ENCODE measurements at places on chromosomes 7 and 10.

GRCh38 chr10:109183366-109183765, 739.9 kb downstream of the XPNPEP1 start:
- DNase-seq, result peak; percentile 31

- peak; percentile 82 for DNase-seq
Observed at GRCh38 chr7:75937958-75938786, 23.2 kb downstream of the POR start.

DNA sequence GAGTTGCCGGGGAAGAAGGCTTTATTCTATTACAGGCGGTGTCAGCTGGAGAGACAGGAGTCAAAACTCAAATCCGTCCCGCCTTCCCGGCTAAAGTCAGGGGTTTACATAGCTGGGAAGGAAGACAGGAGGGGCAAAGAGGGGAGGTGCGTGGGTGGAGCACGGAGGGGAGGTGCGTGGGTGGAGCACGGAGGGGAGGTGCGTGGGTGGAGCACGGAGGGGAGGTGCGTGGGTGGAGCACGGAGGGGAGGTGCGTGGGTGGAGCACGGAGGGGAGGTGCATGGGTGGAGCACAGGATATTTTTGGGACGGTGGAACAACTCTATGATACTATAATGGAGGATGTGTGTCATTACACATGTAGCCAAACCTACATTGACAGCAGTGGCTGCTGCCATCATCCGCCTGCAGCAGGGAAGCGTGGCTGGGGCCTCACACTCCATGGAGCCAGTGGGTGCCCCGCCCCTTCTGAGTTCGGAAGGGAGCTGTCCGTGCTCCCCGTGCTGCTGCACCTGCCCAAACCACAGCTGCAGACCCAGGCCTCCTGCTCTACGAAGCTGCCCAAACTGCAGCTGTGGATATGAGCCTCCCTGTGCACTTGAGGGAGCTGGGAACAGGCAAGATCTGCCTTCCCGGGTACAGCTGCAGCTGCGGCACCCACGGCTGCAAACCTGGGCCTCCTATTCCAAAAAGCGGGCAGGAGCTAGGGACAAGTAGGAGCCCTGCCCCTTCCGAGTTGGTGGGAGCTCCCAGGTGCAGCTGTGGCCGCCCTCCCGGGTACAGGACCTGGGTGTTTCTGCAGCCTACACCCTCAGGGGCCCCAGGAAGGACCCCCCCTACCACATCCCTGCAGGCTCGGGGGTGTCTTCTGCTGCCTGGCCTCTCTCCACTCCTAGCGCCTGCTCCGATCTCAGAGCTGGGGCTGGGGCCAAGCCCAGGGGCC, 119.4 kb downstream of the DYNC2I1 start:
- DNase-seq, result no peak

DNA sequence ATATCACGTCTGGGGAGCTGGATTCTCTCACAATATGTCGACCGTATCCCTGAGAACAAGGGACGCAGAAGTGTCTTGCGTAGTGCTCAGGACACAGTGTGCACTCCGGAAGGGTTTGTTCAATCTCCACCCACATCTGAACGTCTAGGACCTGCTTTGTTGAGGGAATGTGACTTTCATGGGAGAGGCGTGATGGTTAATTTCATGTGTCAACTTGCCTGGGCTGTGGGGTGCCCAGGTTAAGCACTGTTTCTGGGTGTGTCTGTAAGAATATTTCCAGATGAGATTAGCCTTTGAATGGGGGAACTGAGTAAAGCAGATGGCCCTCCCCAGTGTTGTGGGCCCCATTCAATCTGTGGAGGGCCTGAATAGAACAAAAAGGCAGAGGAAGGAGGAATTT, 80.4 kb upstream of the SFMBT2 start:
- DNase-seq, result no peak

DNA sequence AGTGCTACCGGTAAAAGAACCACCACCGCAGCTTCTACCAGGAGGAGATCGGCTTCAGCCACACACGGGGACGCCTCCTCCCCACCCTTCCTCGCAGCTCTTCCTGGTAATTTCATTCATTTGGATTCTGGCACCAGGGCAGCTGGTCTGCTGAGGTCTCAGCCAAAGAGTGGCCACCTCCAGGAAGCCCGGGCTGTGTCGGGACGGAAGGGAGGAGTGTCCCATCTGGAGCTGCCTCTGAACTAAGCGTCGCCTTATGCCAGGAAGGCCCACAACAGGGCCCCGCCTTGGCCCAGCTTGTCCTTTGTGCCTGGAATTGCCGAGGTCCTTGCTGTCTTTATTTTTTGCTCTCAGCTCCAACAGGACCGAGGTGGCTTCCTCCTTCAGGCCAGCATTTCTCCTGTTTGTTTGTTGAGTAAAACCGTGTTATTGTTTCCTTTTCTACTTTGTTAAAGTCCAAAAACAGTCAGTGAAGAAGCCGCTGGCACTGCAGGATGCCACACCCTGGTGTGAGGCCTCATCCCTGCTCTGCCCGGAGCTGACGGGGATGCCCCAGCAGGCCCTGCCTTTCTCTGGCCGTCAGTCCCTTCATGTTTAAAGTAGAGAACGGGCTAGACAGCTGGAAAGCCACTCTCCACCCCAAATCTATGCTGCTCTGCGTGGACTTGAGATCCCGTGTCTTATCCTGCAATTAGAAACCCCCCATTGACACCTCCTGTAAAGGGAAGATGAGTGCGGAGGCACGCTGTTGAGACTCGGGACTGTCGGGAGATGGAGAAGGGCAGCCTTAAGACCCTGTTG, 24.5 kb upstream of the TTYH3 start:
- no peak for DNase-seq

DNA sequence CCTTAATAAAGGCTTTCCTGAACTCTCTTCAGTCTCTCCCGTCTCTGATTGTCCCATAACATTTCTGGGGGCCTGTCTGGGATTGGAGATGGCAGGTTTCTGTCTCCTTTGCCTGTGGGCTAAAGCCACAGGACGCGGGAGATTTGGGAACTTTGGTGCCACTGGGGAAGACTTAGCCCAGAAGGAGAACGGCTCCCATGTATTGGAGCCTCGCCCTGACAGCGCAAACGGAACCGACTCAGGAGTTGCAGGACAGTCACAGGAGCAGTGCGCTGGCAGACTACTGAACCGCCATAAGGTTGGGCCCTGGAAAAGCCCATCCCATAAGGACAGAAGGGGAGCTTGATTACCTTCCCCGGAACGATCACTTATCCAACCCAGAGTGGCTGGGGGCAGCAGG, 7.1 kb upstream of the ZNF33B start:
- DNase-seq, result no peak

- DNase-seq, result peak; percentile 71
Observed at GRCh38 chr7:116610210-116610609, 61.8 kb upstream of the MET start.

GRCh38 chr7:3386423-3387190, 85.6 kb downstream of the SDK1 start:
- DNase-seq, result no peak

- no peak for DNase-seq
Observed at GRCh38 chr10:70198696-70199466, 28.6 kb upstream of the SAR1A start.

- no peak for DNase-seq
Observed at GRCh38 chr7:5237286-5237685, 45.5 kb upstream of the SLC29A4 start.

GRCh38 chr7:1239803-1240516, 7.3 kb downstream of the UNCX start:
- no peak for DNase-seq

DNA sequence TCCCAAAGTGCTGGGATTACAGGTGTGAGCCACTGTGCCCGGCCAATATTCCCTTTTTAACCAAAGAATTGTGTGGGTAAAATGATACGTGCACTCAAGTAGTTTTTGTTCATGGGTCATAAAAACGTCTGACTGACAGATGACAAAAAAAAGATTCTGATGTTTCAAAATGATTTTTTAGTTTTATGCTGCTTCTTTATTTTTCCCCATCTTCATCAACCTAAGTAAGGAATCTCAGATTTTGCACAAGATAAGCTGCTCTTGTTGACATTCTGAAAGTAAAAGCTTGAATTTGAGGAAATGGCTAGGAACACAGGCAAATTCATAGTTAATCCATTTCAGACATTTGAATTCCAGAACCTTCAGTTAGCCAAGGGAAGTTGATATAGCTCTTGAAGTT, 526.1 kb upstream of the NRP1 start:
- no peak for DNase-seq

GRCh38 chr7:17725821-17726220, 214.5 kb downstream of the SNX13 start:
- peak; percentile 10 for DNase-seq

DNA sequence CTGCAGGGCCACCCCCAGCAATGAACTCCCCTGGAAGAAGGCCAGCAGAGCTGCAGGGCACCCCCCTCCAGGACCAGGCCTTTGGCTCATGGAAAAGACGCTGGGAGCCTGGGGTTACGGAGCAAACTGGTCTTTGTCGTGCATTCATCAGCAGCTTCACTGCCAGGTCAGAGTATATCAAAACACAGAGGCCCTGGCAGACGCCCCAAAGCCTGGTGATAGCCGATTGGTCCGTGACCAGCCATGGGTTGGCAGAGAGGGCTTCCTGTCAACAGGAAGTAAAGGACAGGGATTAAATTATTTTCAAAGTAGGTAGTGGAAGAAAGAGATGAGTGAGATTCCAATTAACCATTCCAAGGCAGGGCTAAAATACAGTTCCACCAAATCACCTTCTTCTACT, 9.0 kb downstream of the PRKAG2 start:
- no peak for DNase-seq

- no peak for DNase-seq
Observed at GRCh38 chr7:105346593-105347322, 42.0 kb downstream of the SRPK2 start.

- DNase-seq, result no peak
Observed at GRCh38 chr7:43482679-43483252, 100.1 kb upstream of the STK17A start.

DNA sequence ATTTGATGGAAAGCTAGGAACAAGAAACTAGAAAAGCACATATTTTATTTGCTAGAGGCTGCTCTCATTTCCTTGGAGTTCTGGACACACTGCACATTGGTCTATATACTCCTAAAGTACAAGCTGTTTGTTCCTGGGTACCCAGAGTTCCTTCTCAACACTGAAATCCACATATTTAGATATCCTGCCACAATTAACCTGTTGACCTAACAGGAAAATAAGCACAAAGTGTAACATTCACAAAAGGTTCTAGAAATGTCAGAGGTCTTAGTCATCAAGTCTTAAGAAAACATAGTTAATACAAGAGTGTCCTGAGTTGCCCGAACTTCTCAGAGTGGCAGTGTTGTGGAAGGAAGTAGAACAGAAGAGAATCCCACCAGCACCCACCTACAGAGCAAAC, 115.6 kb downstream of the ELMO1 start:
- DNase-seq, result no peak

DNA sequence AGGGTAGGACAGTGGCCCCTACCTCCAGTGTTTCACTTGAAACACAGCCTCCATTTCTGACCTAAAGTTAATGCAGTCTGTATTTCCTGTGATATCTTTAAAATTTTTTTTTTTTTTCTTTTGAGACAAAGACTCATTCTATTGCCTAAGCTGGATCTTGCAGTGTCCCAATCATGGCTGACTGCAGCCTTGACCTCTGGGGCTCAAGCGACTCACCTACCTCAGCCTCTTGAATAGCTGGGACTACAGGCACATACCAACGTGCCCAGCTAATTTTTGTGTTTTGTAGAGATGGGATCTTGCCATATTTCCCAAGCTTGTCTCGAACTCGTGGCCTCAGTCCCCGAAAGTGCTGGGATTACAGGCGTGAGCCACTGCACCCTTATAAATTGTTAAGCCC, 16.7 kb upstream of the MGAM2 start:
- DNase-seq, result no peak

DNA sequence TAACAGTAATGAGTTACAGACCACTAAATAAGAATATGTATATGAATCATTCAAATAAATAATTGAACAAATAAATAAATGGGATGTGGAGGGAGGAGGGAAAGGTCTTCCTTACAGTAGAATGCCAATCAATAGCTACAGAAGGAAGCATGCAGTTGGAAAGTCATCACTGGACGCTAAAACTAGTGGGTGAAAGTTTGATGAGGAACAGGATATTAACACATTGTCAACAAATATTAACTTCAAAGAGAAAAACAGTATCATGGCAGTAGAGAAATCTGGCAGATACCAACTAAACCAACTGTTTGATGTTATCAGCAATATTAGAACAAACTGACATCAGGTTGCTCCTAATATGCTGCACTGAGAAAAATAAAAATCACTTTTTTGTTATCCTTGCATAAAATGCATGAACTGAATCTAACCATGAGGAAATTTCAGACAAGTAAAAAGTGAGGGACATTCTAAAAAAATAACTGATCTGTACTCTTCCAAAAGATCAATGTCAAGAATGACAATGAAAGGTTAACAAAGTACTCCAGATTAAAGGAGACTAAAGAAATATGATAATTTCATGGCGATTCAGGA, 94.1 kb downstream of the ZFAND4 start:
- DNase-seq, result no peak

GRCh38 chr10:23610626-23611307, 171.9 kb downstream of the OTUD1 start:
- DNase-seq, result no peak

DNA sequence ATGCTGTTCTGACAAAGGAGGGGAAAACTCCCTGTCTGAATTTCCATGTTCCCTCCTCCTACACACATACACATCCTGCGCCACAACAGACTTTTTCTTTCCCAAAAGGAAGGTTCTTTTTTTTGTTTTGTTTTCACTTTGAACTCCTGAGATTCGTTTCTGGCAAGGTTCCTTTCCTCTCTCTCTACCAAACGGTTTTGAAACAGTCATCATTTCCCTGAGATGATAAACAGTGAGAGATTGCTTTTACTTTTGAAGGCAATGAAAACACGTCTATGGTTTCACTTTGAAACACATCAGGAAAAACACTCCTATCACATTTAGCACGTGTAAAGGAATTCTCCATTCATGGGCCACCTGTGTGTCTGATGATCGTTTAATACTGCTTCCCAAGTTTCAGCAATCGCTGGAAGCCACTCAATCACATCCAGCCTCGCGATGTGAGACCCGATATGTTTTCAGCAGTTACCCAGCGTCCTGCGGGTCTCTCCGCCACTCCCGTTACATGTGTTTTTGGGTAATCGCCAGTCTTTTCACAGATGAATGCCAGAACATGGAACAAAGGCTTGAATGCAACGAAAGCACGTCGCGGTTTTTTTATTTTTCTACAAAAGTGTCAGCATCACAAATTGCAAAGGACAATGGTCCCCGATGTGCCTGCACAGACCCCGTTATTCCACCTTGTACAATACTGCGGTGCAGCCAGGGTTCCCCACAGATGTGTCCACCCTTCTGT, 62.8 kb upstream of the CUX1 start:
- peak; percentile 52 for DNase-seq

- no peak for DNase-seq
Observed at GRCh38 chr7:28017372-28017771, 163.2 kb downstream of the JAZF1 start.

DNA sequence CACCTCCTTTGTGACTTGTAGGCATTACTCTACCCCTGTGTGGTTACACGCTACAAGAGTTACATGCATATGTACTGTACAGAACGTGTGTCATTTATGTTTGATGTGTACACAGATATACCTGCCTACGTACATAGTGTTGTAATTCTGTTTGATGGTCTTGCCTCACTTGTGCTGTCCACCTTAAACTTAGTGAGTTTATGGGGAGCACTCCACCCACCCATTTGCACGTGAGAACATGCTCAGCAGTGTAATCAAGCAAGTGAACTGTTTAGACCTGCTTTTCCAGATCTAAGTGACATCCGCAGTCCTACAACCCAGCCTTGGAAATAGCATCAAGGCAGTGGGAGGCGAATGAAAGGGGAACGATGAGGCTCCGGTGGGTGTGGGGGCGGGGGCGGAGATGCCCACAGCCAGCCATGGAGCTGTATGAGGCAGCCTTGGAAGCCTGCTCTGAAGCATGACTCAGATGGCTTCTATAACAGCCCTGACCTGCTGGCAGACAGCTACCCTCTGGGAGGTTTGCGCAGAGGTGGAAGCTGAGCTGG, 52.1 kb downstream of the SUFU start:
- DNase-seq, result peak; percentile 77

- DNase-seq, result no peak
Observed at GRCh38 chr10:98224996-98225395, 43.0 kb downstream of the LOXL4 start.

All from astrocyte of the spinal cord (primary cell).